ENCODE measurements at places on chromosomes 7 and 10.

DNA sequence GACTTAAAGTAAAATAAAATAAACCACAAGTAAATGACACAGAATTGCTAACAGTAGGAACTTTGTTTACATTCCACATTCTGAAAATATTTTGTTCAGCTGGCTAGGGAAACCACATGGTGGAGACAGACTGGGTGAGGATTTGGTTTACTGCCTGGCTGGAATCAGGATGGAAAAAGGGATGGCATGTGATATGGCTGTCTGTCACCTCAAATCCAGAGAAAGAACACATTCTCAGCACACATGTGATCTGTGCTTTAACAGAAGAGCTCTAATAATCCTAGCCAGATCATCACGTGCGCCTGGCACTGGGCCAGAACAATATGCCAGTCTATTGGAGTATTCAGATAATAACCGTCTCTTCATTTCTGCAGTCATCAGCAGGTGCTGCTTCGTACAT, 90.9 kb upstream of the PIP4K2A start:
- no peak for DNase-seq

- no peak for DNase-seq
Observed at GRCh38 chr7:127582361-127582760, 3.0 kb downstream of the GCC1 start.

- peak; percentile 56 for DNase-seq
Observed at GRCh38 chr10:12243864-12244620, 48.1 kb downstream of the CDC123 start.

DNA sequence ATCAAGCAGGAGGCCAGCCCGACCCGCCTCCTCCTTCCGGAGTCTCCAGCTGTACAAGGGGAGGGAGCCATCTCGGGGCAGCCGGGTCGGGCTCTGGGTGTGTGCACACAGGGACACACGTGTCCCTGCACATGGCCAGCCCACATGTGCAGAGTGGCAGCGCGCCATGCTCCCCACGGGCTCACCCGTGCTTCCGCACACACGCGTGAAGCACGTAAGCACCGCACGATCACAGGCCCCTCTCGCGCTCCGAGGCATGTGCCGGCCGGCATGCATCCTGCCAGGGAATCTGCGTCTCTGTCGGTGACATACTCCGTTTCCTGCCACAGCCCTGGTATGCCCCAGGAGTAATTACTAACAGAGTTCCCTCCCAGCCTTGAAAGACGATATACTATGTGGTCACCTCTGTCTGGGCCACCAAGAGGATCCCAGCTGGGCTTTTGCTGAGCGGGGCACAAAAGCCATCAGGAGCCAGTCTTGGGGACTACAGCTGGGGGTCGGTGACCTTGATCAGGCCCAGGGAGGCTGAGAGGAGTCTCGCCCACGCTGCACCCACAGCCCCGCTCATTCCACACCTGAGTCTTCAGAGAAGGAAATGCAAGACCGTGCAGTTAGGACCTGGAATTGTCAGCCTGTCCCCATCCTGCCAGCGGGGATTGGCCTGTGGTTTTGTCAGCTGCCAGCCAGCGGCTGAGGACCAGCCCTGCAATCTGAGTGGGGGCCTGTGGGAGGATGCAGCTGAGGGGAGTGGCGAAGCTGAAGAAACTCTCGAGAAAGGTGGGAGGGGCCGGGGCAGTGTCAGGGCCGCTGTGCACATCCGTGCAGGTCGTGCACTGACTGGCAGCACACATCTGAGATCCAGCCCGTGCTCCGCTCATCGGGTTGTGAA, 11.0 kb upstream of the LFNG start:
- peak; percentile 70 for DNase-seq

GRCh38 chr7:127882313-127882920, 148.8 kb downstream of the LRRC4 start:
- no peak for DNase-seq

DNA sequence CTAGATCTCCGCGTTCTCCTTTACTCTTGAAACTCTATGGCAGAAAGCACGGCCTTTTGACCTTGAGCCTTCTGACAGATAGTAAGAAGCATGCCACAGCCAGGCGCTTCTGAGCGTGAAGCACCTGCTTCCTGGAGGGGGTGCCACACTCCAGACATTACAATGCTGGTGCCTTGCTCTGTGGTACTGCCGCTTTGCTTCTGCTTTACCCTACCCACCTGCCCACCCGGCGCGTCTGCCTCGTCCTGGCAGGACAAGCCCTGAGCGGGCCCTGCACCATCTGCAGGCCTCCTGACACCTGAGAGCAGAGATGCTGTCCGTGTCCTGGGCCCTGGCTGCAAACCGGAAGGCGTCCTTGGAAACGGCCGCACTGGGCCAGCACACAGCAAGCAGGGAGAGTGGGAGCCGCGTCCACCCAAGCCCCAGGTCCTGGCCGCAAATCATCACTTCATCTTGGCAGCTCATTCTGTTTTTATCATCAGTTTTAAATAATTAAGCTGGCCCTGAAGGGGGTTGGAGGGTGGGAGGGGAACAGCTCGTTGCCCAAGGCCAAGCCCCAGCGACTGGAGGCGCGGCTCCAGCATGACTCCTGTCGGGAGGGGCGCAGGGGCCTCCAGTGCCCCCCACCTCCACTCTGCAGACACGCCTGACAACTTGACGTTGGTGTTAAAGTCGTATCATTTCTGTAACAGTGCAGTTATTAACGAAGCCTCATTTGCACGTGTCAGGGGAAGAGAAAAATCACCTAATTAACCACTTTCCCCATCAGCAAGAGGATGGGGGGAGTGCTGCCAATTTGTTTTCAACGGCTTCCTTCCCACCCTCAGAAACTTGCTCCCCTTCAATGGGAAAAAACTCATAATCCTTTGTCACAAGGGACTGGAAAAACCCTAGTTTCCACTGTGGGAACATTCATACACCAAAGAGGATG, 132.2 kb downstream of the MAD1L1 start:
- DNase-seq, result no peak

GRCh38 chr7:105016709-105017656, 3.0 kb downstream of the KMT2E start:
- DNase-seq, result no peak

DNA sequence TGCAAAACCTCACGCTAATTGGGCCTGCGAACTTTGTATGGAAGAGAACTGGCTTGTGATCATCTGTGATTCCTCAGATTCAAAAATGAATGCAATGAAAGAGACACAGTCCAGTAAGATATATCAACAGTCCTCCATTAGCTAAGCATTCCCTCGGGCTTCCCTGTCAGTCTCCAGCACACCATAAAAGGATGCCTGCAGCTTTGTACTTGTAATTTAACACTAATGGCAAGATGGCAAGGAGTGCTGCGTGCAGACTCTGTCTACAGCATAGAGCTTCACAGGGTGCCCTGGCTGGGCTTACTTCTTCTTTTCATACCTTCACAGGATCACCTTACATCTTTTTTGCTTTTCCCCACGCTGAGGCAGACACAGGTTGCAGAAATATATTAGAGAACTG, 200.0 kb downstream of the GFRA1 start:
- DNase-seq, result no peak

- no peak for DNase-seq
Observed at GRCh38 chr10:78960316-78960800, 108.4 kb upstream of the ZMIZ1 start.

DNA sequence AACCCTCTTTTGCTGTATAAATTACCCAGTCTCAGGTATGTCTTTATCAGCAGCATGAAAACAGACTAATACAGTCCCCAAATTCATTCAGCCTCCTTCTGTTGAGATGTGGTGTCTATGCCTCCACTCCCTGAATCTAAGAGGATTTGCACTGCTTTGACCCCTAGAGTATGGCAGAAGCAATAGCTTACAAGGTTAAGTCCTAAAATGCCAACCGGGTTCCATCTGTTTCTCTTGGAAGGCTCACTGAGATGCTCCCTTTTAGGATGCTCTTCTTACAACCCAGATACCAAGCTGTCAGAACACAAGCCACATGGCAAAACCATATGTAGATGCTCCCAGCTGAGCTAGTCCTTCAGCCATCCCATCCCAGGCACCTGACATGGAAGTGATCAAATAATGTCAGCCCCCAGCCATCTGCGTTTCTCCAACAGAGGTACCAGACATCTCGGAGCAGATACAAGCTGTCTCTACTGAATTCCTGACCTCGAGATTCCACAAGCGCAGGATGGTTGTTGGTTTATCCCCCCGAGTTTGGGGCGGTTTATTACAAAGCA, 20.2 kb downstream of the CALN1 start:
- no peak for DNase-seq

DNA sequence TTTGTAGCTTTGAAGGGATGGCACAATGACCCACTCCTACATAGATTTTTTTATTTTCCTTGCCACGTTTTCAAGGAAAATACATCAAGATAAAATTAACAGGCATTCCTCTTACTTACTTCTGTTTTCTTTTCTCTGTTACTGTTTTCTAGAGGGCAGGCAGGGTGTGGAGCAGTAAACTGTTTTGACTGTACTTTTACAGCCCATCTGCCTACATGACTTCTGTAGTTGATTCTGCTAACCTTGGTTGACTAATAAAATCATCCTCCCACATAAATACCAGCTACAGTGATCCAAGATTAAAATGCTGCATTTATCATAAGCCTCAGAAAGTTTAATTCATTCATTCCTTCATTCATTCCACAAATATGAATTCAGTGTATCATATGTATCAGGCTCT, 158.5 kb downstream of the TRIL start:
- DNase-seq, result no peak

DNA sequence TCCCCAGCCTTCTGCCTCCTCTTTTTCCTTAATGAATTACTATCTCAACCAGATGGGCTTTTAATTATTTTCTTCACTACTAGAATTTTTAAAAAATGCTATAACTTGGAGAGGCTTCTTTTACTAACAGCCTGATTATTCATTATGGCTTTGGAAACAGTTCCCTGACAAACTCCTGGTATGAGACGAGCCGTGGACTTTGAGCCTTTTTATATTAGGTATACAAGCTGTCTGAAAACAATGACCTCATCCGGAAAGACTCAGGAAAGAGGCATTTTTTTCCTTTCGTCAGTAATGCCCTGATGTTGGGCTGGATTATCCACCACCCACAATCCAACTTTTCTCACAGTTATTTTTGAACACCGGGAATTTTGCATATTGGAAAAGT, 26.7 kb upstream of the ABLIM1 start:
- no peak for DNase-seq

- DNase-seq, result peak; percentile 63
Observed at GRCh38 chr10:101840741-101841453, 2.7 kb downstream of the KCNIP2 start.

DNA sequence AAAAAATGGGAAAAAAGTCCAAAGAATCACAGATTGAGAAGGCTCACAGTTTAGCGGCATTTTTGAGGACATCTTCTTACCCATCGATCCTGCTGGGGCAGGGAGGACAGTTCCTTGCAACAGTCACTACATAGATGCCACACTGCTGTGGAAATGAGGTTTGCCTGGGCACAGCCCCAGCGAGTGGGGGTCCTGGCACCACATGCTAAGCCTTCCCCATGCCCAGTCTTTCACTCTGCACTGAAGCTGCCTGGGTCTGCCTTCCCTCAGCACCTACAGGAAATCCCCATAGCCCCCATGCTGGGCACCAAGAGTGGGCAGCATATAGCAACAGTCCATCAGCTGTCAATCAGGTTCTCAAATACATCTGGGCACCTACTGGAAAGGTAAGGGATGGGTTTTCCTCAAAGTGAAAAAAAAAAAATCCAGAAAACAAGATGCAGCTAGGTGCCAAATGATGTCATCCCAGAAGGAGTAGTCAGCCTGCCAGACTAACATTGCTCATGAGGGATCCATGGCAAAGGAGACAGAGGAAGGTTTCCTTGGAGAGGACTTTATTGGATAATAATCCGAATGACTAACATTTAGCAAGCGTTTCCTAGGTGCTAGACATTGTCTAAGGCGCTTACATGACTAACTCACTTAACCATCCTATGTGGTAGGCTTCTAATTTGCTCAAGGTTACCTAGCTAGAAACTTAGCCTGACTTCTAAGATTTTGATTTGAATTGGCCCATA, 125.7 kb upstream of the CXCL12 start:
- DNase-seq, result no peak

- no peak for DNase-seq
Observed at GRCh38 chr10:34275626-34276130, 539.4 kb downstream of the PARD3 start.

GRCh38 chr10:11097686-11098085, 80.0 kb downstream of the CELF2 start:
- no peak for DNase-seq

DNA sequence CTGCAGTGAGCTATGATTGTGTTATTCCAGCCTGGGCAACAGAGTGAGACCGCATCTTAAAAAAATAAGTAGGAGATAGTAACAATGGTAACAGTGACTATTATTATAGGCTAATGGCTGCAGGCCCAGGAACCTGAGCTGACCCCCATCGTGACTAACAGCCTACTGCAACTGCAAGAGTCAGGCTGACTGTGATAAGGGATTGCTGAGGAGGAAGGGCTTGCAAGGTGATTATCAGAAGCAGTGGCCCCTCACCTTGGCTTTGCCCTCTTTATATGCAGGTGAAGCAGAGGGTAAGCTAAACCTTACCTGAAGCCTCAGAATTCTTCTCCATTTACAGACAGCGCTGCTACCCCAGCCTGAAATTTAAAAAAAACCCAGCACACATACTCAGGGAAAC, 83.9 kb upstream of the SDK1 start:
- DNase-seq, result no peak

GRCh38 chr7:138565451-138566114, 105.5 kb downstream of the TRIM24 start:
- DNase-seq, result no peak

- no peak for DNase-seq
Observed at GRCh38 chr10:97991871-97992270, 38.5 kb downstream of the CRTAC1 start.

GRCh38 chr7:3138997-3139396, 95.3 kb upstream of the CARD11 start:
- DNase-seq, result no peak

GRCh38 chr7:151925446-151926335, 30.6 kb upstream of the GALNTL5 start:
- peak; percentile 68 for DNase-seq

DNA sequence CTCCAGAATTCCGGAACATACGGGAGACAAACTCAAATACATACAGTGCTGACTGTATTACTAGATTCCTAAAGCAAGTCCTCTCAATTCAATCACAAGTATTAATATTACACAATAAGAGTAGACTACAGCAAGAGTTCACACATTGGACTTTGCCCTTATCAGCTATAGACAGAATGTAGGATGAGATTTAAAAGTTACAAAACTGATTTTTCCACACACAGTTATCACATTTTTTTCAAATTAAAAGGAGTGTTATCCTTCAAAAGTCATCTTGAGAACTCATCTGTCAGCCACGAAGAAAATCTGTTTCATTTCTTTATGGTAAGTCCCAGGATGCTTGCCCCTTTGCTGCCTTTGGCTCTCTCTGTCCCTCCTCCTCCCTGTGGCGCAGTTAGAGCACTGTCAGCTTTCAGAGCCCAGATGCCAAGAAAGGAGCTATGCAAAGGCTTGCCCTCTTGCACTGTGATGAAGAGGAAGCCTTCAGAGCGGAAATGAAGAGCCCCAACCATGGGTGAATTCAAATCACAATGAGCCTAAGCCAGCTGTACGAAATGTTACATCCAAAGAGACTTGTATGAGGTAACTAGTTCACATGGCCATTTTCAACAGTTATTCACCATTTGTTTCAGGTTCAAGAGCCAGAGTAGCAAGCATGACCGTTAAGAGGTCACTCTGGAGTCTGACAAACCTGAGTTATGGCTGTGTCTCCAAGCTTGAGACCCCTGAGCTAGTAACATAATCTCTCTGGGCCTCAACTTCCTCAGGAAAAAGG, 10.7 kb downstream of the NCOA4 start:
- no peak for DNase-seq

GRCh38 chr7:5193880-5194279, 3.8 kb downstream of the WIPI2 start:
- no peak for DNase-seq
